NCI-H1092 (cell line): ENCODE measurements at places on chromosomes 1 and 21.

DNA sequence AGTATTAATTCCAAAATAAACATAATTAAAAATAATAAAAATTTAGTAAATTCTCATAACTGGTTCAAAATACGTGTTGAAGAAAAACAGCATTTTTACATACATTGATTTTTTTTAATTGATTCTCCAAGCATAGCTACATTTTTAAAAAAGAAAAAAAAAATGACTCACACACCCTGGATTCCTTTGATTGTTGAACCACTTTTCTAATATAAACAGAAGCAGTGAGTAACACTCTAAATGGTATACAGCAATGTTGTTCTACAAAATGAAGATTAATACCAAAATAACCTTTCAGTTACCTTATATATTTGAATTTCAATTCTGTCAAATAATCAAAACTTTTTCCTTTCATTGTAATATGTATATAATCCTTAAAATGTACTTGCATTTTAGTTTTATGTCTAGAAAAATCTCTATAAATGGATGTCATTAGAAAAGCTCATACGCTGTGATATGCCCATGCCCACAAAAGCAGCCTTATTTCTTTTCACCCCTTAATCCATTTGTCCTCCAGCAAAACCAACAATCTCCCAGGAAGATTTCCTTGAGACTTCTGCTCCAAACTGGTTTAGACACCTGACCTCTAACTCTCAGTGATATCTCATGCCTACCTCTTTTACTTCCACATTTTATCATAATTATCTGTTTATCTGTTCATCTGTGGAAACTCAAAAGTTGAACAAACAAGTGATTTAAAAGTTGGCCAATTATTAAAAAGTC, 246.4 kb upstream of the NR5A2 start:
- DNase-seq, result no peak

DNA sequence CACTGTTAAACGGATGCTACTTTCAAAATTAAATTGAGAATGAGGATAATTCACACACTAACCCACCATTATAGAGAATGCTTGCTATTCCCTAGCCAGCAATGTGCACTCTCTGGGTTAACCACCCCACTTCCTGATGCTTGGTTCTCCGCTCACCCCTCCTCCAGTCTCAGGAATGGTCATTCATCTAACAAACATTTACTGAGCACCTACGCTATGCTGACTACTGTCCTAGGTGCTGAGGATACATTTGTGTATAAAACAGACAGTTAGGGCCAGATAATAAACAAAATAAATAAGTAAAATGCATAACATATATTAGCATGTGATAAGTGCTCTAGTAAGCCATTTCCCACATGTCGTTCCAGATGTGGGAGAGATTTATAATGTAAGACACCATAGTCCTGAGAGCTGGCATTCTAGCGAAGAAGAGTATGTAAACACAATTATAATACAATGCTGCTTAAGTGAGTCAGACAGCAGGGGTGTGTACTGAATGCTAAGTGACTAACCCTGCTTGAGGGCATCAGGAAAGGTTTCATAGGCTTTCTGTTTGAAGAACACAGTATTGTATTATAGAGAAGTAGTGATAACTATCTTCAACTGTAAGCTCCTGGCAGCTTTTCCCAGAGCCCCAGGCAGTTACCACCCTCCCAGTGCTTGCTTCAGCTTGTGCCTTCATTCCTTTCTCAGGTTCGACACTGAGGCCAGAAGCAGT, 126.7 kb upstream of the CACHD1 start:
- no peak for DNase-seq

- DNase-seq, result no peak
Measured at GRCh38 chr1:50974618-50974935, 4.5 kb downstream of the CDKN2C start.

DNA sequence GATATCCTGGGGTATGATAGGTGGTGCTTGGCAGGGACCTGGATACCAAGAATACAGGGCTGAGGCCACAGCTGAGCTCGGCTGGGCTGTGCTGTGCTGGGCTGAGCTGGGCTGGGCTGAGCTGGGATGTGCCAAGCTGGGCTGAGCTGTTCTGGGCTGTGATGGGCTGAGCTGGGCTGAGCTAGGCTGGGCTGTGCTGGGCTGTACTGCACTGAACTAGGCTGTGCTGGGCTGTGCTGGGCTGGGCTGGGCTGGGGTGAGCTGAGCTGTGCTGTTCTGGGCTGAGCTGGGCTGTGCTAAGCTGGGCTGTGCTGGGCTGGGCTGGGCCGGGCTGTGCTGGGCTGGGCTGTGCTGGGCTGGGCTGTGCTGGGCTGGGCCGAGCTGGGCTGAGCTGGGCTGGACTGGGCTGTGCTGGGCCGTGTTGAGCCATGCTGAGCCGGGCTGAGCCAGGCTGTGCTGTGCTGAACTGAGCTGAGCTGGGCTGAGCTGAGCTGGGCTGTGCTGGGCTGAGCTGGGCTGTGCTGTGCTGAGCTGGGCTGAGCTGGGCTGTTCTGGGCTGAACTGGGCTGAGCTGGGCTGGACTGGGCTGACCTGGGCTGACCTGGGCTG, 94.7 kb upstream of the ACTRT2 start:
- no peak for DNase-seq

DNA sequence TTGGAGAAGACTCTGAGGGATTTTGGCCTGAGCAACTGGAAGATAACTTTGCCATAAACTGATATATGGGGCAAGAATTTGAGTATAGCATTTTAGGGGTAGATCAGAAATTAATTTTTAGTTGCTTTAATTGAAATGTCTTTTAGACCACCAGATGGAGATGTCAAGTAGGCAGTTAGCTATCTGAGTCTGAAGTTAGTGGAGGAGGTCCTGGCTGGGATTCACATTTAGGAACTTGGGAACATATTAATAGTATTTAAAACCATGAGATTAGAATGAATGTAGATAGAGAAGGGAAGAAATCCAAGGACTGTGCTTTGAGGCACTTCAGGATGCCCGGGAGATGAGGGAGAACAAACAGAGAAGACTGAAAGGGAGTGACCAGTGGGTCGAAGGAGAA, 32.6 kb downstream of the SLC44A3 start:
- no peak for DNase-seq

DNA sequence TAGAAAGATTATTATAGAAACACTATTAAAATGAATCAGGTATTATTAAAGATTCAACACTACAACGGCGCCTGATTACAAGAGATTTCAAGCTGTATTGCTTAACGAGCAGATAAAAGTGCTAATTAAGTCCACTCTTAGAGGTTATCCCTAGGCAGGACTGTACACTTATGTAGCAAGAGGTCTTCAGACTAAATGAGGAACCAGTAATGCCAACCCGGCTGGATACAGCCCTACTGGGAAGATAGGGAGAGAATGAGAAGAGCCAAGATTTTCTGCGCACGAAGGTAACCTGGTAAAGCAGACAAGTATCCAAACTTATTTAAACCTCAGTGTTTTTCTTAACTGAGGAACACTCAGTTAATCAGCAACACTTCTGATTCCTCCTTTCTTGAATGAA, 115.7 kb upstream of the HIVEP3 start:
- no peak for DNase-seq

DNA sequence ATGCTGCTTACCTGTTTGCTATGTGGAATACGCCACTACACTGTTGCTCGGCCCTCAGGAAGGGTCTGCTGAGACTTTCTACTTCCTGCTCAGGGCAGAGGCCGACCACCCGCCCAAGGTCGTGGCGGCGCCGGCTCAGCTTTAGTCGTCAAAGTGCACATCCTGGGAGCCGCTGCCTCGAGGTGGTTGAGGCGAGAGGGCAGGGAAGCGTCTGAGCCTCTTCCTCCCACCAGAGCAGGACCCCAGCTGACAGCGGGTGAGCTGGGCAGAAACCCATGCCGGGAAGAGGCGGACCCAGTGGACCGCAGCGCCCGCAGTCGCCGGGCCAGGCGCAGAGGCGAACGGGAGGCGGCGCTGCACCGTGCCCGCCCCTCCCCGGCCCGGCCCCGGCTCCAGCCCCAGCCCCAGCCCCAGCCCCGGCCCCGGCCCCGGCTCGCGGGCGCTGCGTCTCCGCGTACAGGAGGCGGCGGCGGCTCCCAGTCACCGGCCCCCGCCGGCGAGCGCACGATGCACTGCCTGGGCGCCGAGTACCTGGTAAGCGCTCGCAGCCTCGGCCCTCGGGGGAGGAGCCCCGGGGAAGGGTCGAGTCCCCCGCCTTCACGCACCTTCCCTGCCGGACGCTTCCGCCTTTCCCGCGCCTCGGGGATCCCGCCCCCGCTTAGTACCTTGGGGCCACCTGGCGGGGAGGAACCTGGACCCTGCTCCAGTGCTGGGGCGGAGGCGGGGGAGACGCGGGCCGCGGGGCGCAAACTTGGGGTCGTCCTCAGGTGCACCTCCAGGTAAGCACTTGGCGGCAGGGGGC, at the start of gene SLC44A3:
TSS of gene SLC44A3 (plus strand) at position 413 of the 802 bp plus-strand sequence. CDS start at position 508, 95 bp downstream.
- DNase-seq, result no peak

GRCh38 chr1:181189691-181190363, 101.3 kb downstream of the IER5 start:
- peak; percentile 71 for DNase-seq

DNA sequence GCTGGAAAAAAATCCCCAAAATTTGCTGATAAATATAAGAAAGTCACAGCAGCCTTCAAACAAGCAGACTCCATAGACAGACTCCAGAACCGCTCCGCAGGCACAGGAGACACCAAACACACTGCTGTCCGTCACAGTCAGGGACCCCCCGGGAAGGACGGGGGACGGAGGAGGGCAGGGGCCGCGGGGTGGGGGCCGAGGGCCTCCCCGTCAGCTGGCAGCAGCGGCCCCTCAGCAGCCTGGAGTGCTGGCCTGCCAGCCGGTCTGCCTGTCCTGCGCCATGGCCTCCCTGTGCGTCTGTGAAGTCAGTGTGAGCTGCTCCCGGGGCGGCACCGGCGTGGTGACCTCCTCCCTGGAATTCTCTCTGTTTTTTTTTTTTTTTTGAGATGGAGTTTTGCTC, 10.1 kb upstream of the C1orf159 start:
- no peak for DNase-seq
